Forelimb muscle (tissue), 1 donor: ENCODE measurements at places on chromosomes 2 and 18.

- DNase-seq: no peak
These were observed 66.9 kb upstream of the ITM2C start for GRCh38 chr2:230797515-230798495.

- no peak for DNase-seq
These were observed 38.1 kb upstream of the EML6 start for GRCh38 chr2:54685263-54685775.

DNA sequence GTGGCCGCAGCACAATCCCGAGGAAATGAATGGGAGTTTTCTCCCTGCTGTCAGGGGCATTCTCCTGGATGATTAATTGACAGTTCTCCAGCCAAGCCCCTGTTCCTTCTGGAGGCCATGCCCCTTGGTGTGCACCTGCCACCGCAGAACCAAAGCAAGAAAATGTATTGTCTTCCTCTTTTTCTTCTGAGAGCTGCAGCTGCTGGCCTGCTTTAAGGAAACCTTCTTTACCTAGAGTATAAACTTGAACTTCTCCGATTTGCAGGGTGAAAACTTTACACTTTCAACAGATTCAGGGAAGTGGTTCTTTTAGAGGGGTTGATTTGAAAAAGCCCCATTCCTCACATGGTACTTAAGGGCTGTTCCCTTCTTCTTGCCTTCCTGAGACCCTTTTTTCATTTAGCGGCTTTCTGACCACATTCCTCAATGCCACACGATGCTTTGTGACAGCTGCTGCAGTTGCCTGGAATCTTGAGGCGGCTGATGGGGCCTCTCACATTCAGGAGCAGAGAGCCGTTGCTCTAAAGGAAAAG is 402.8 kb downstream of the TXNL1 start:
- no peak for DNase-seq

GRCh38 chr2:191417746-191418145 is 172.5 kb downstream of the MYO1B start:
- DNase-seq: no peak

GRCh38 chr18:23068011-23068410 is 67.3 kb upstream of the CABLES1 start:
- no peak for DNase-seq

DNA sequence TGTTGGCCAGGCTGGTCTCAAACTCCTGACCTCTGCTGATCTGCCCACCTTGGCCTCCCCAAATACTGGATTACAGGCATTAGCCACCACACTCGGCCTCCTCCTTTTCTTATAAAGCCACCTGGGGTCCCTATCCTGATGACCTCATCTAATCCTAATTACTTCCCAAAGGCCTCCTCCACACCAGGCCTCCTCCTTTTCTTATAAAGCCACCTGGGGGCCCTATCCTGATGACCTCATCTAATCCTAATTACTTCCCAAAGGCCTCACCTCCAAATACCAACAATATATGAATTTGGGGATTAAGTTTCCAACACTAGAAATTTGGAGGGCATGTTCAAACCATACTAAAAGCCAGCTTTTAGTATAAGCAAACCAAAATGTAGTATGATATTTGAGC is 9.7 kb upstream of the RMC1 start:
- DNase-seq: no peak

- DNase-seq: no peak
These were observed 16.0 kb upstream of the SERPINB3 start for GRCh38 chr18:63677500-63678225.

DNA sequence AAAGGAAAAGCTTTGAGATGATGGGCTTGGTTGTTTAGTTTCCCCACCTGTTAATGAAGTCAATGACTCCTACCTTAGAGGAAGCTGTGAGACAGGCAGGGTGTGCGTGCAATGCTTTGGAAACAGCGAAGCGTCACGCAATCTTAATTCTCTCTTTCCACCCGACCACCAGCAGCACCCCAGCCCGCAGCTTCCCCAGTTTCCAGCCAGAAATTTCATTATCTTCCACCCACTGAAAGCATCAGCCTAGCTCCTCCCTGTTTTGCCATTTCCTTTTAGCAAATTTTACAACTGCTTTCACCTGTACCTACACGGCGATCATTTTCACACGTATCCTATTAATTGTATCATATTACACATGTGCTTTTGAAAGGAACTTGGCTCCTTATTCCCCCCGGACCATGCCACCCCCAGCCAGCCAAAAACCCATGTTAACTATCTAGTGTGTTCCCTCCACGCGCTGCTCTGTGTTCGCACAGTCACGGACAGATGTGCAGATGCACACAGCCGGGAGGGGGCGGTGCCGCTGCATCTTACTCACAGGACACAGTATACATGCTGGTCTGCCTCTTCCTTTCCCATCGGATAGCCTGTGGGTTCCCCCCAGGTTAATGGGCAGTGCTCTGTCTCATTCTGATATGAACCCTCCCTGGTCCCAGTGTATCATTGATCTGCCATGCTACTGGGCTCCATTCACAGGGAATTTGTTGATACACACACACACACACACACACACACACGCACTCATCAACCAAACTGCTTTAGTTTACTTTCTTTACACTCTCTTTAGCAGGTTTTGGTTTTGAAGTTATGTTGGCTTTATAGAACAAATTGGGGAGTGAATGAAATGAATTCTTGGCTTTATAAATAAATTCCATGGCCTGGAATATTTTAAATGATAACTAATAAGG is 22.4 kb downstream of the CYP27C1 start:
- no peak for DNase-seq

DNA sequence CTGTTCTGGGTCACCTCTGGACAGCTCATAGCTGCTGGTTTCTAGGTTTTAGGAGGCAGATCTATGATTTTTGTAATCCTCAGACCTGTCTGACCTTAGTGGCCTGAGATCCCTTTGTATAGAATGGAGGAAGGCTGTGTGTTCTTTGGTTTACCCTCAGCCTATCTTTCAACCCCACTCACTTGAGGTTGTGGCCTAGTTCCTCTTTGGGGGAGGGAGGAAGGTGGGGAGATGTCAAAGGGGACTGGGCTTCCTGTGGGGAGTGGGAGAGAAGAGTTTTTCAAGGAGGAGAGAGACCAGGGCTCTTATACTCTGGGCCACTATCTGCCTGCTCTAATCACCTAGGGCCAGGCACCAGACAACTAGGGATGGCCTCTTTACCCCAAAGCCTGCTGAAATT is 28.5 kb downstream of the SEMA4F start:
- no peak for DNase-seq

DNA sequence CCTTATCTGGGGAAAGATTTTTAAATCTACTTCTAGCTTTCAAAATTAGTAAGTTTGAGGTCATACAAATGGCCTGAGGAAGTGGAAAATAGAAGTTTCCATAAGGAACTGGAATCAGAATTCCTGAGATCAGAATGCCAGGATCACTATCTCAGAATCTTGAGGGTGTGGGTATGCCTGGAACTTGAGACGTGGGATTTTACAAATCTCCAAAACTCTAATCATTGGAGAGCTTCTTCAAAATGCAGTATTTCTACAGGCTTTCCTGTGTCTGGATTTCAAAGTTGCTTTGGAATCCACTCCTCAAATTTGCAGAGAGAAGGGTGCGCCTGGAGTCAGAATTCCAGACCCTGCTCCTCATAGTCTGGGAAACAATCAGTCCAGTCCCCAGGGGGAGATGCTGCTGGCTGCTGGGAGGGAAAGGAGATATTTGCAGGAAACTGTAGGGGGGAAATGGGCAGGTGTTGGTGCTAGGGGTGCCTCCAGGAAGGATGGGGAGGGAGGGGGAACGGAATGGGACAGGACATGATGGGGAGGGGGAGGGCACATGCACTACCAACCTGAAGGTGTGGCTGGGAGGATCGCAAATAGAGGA is 31.0 kb upstream of the CATIP start:
- DNase-seq: no peak

DNA sequence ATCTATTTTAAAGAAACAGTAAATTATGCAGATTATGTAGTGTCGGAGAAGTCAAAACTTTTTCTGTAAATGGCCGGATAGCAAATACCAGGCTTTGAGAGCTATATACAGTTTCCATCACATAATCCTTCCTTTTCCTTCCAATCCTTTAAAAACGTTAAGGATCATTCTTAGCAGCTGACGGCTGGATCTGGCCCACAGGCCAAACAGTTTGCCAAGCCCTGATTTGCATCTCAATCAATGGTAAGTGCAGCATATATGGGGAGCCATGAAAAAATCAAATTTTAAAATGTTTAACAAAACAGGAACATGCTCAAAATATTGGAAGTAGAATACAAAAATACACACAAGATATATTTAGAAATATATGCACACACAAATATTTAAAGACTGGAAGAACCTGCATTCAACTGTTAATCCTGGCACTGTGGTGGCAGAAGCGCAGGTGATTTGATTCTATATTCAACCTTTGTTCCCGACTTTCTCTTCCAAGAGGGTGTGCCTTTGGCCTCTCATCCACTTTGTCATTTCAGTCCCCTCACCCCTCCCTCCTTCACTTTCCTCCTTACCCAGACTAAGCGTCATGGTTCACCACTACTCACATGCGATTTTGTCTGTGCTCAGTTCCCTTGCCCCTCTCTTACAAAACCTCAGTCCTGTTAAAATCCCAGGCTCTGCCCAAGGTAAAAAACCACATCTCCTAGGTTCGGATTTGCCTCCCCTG is 27.3 kb downstream of the NDUFA10 start:
- no peak for DNase-seq
